ENCODE measurements at places on chromosomes 11 and 22.

DNA sequence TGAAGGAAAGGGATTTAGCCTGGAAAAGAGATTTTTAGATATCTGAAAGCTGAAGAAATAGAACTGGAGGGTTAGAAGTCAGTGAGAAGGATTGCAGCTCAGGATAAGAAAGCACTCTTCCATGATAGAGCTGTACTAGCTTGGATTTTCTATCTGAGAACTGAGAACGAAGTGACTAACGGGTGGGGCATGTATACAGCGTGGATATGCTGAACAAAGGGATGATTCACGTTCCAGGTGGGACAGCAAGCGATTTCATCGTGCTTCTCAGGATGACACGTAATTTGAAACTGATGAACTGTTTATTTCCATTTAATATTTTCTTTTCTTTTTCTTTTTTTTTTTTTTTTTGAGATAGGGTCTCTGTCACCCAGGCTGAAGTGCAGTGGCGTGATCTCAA, 53.0 kb downstream of the GRAMD1B start:
- DNase-seq: no peak

- no peak for DNase-seq
Measured at GRCh38 chr11:128469220-128469619, 118.1 kb downstream of the ETS1 start.

DNA sequence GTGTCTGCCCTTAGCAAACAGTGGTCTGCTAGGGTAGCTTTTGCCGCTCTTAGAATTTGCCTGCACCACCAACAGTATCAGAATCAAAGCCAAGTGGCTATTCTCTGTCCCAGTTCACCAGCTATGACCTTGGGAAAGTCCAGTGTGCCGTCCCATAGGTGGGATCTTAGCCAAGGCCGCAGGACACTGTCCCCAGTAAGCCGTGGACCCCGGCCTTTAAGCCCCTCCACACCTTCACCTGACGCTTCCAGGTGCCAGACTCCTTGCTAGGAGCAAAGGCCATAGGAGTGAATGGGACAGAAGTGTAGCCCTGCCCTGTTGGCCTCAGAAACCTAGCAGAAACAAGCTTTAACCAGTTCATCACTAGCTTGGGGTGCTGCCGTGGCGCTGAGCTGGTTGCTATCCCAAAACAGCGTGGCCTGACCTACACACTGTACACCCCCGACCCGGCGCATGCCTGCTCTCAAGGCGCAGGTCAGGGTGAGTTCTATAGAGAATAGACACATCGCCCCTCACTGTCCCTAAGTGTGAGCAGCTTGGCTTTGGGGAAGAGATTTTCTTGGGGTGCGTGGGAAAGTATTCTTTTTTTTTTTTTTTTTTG, 4.5 kb downstream of the FADD start:
- no peak for DNase-seq

- DNase-seq: no peak
Measured at GRCh38 chr11:11567936-11568650, 53.7 kb downstream of the GALNT18 start.

GRCh38 chr11:19628018-19628417, 84.6 kb upstream of the NAV2 start:
- DNase-seq: no peak

- no peak for DNase-seq
Measured at GRCh38 chr22:30586414-30586813, 5.3 kb downstream of the PES1 start.

DNA sequence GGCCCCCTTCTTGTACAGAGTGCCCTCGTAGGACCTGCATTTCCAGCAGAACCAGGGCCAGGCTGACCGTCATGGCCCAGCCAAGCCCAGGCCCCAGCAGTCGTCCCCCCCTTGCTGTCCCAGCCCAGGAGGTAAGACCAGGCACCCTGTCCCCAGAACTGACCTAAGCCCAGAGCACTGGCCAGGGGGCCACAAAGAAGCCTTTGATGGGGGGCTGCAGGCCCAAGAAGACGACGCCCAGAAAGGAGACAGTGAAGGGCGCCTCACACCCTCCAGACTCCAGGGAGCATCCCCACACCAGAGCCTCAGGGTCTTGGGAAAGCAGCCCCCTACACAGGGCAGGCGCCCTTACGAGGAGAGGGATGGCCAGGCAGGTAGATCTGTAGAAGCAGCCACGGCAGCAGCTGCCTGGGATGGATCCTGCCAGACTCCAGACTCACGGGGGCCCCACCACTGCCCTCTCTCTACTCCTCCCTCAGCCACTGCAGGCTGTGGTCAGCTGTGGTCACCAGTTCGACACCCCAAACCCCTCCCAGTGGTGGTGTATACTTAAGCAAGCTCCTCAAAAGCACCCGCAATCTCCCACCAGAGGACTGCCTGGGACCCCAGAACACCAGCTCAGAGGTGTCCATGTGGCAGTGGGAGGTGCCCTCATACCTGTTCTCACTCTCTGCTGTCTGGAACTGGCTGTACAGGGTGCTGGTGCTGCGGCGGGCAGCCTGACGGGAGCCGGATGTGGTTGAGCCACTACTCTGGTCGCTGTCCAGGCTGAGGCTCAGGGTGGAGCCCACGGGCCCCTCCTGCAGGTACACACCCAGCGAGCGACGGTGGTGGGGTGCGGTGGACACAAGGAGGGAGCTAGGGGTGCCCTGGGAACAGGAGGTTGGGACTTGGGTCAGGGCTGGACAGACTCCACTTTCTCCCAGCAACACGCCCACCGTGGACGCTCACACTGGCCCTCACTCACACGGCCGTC, 27.0 kb downstream of the SBF1 start:
- no peak for DNase-seq

GRCh38 chr11:116501728-116502127, 271.1 kb downstream of the BUD13 start:
- no peak for DNase-seq

- DNase-seq: no peak
Measured at GRCh38 chr22:27386186-27386585, 415.4 kb downstream of the MN1 start.

- no peak for DNase-seq
Measured at GRCh38 chr22:50622723-50623327, 5.1 kb downstream of the ARSA start.

DNA sequence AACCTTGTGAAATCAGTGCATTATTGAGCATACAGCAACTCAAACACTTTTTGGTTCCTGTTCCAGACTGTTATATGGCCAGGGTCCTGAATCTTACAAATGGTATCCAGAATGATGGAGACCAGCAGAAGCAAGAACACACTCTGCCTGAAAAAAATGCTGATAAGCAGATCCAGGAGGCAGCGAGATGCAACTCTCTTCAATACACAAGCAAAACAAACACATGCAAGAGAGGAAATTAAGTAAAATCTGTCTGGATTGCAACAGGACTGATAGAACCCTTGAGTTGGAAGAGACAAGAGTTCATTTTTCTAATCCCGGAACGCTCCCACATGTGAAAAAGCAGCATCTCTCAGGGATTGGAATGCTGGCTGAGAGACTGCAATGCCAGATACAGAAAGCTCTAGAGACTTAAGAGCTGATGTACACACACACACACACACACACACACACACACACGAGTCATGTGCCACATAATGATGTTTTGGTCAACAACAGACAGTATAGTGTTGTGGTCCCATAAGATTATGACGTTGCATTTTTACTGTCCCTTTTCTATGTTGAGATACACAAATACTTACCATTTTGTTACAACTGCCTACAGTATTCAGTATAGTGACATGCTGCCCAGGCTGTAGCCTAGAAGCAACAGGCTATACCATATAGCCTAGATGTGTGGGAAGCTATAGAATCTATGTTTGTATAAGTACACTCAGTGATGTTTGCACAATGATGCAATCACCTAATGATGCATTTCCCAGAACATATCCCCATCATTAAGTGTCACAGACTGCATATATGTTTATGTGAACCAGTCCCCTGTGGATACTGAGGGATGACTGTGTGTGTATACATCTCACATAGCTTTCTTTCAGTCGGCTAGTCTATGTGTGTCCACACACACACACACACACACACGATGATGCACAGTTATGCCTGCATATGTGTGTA, 406.6 kb downstream of the LARGE1 start:
- no peak for DNase-seq

DNA sequence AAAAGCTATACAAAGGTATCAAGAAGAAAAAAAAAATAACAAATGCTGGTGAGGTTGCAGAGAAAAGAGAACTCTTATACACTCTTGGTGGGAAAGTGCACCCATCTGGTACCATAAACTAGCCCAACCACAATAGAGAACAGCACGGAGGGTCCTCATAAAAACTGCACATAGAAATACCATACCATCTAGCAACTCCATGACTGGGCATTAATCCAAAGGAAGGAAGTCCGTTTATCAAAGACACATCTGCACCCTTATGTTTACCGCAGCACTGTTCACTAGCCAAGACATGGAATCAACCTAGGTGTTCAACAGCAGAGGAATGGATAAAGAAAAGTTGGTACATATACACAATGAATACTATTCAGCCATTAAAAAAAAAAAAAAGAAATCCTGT, 10.8 kb upstream of the CLDN5 start:
- DNase-seq: no peak

Data from activated CD4-positive, alpha-beta T cell treated with anti-CD3 and anti-CD28 coated beads, Interleukin-2, amount 50 U/mL, for 24 hours (primary cell).